ENCODE measurements at places on chromosomes 2 and 18.

DNA sequence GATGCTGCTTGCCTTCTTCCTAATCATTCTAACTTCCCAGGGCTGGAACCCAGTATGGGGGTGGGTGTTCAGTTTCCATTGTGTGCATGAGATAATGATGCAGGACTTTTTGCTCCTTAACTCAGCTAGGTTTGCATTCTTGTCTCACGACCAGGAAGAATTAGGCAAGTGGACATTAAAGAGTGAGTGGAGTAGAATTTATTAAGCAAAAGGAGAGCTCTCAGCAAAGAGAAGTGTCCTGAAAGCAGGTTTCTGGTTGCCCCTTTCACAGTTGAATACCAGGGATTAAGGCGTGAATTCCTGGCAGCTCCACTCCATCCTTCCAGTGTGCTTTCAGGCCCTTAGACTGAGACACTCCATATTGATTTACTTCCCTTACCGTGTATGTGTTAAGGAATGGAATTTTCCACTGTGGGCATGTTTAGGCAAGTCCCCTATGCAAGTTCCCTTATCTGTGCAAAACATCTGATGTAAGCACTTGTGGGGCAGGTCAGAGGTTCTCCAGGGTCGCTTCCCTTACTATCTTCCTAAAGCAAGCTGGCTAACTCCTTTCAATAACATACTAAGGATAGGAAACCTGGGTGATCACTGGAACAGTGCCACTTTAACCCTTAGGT lies 126.5 kb downstream of the GPR39 start:
- H3K4me1 ChIP-seq, result no peaks in the 10 kb centered on the region
- H3K36me3 ChIP-seq, result no peaks in the 10 kb centered on the region
- no peaks in the 10 kb centered on the region for H3K27me3 ChIP-seq
- no peak for DNase-seq
- H3K27ac ChIP-seq, result no peak overlapping the region

- H3K4me1 ChIP-seq, result no peaks in the 10 kb centered on the region
- no peaks in the 10 kb centered on the region for H3K27me3 ChIP-seq
- no peak overlapping the region for H3K27ac ChIP-seq
These were observed 15.7 kb upstream of the CNNM3 start for GRCh38 chr2:96800061-96801004.

GRCh38 chr2:19371996-19372582 lies 13.7 kb upstream of the OSR1 start:
- peaks cover 5% of the 10 kb centered on the region for H3K4me1 ChIP-seq
- no peak overlapping the region for H3K4me3 ChIP-seq
- H3K27me3 ChIP-seq, result peaks cover 3% of the 10 kb centered on the region
- DNase-seq, result peak; percentile 4
- H3K27ac ChIP-seq, result no peak overlapping the region

- H3K36me3 ChIP-seq, result no peaks in the 10 kb centered on the region
- H3K27me3 ChIP-seq, result no peaks in the 10 kb centered on the region
- peaks cover 68% of the 10 kb centered on the region for H3K4me1 ChIP-seq
- peak; percentile 41 for DNase-seq
- H3K4me3 ChIP-seq, result no peak overlapping the region
These were observed 24.4 kb downstream of the MRPL33 start for GRCh38 chr2:27795868-27796277.

GRCh38 chr18:75200071-75200470 lies 8.9 kb downstream of the PTGR3 start:
- peaks cover 4% of the 10 kb centered on the region for H3K36me3 ChIP-seq
- DNase-seq, result no peak
- H3K4me3 ChIP-seq, result no peak overlapping the region
- no peak overlapping the region for H3K27ac ChIP-seq

DNA sequence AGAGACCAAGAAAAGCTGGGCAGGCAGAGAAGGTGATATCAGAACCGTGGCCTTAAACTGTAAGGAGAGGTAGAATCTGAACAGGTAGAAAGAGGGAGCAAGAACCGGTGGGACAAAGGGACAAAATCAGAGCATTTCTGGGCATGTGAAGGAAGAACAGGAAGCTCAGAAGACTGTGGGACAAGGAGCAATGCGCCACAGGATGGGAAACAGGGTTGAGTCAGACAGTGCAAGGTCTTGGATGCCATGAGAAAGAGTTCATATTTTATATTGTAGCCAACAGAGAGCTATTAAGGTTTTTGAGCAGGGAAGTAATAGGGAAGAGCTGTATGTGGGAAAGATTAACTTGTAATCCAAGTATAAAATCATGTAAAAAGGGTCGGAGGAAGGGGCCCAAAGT lies 106.4 kb upstream of the UGP2 start:
- no peak overlapping the region for H3K4me3 ChIP-seq
- H3K27ac ChIP-seq, result peak overlapping the region; percentile 81
- no peaks in the 10 kb centered on the region for H3K36me3 ChIP-seq
- no peaks in the 10 kb centered on the region for H3K27me3 ChIP-seq
- peaks cover 36% of the 10 kb centered on the region for H3K4me1 ChIP-seq

GRCh38 chr2:197298609-197299008 lies 12.0 kb downstream of the ANKRD44 start:
- no peak for DNase-seq
- no peaks in the 10 kb centered on the region for H3K27me3 ChIP-seq
- no peak overlapping the region for H3K27ac ChIP-seq
- H3K4me3 ChIP-seq, result no peak overlapping the region

DNA sequence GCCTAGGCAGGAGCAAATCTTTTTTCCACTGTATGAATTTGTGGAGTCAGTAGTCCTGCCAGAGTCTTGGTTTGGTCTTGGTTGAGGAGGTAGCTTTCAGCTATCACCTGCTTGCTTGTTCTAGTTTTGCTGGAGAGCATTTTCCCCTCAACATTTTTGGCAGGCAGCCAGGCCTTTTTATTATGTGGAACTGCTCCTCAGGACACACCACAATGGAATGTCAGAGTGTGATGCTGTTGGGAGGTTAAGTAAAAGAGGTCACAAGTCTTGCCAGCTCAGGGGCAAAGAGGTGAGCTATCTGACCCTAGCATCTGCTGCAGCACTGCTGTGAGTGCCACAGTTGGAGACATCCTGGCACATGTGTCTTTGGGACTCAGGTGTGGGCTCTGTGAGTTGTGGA lies 258.0 kb downstream of the CNTNAP5 start:
- H3K4me1 ChIP-seq, result no peaks in the 10 kb centered on the region

DNA sequence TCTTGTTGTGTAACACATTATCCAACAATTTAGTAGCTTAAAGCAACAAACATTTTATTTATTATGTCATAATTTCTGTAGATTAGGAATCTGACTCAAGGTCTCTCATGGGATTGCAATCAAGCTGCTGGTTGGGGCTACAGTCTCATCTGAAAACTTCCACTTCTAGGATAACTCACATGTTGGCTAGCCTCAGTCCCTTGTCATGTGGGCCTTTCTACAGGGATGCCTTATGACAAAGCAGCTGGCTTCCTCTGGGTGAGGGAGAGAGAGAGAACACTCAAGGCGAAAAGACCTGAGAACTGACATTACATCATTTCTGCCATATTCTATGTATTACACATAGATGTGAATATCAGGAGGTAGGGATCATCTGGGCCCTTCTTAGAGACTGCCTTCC lies 317.9 kb upstream of the VRK2 start:
- DNase-seq, result no peak
- H3K4me1 ChIP-seq, result no peaks in the 10 kb centered on the region
- H3K4me3 ChIP-seq, result no peak overlapping the region
- no peaks in the 10 kb centered on the region for H3K27me3 ChIP-seq

GRCh38 chr2:160687629-160688028 lies 194.0 kb upstream of the RBMS1 start:
- H3K4me1 ChIP-seq, result no peaks in the 10 kb centered on the region
- no peak overlapping the region for H3K27ac ChIP-seq
- DNase-seq, result no peak
- H3K4me3 ChIP-seq, result no peak overlapping the region
- no peaks in the 10 kb centered on the region for H3K36me3 ChIP-seq
- no peaks in the 10 kb centered on the region for H3K27me3 ChIP-seq

- H3K36me3 ChIP-seq, result peaks cover 9% of the 10 kb centered on the region
- no peak overlapping the region for H3K27ac ChIP-seq
- H3K4me1 ChIP-seq, result peaks cover 5% of the 10 kb centered on the region
- DNase-seq, result no peak
These were observed 13.2 kb downstream of the SERPINE2 start for GRCh38 chr2:224025874-224026273.

DNA sequence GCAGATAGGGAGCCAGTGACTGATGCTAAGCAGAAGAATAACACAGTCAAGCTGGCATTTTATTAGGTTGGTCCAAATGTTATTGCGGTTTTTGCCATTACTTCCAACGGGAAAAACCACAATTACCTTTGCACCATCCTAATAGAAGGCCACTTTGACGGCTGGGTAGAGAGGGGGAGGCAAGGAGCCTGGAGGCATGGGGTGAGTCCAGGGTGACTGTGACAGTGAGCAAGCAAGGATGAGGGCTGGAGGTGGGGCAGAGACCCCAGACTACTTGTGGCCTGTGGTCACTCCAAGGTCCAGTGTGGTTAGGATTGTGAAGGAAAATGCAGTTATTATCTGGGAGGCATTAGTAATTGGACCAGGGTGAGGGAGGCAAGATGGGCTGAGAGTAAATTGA lies 389.5 kb downstream of the CLIP4 start:
- H3K27me3 ChIP-seq, result peaks cover 3% of the 10 kb centered on the region
- H3K4me1 ChIP-seq, result peaks cover 6% of the 10 kb centered on the region
- no peak overlapping the region for H3K27ac ChIP-seq
- DNase-seq, result no peak
- no peak overlapping the region for H3K4me3 ChIP-seq

DNA sequence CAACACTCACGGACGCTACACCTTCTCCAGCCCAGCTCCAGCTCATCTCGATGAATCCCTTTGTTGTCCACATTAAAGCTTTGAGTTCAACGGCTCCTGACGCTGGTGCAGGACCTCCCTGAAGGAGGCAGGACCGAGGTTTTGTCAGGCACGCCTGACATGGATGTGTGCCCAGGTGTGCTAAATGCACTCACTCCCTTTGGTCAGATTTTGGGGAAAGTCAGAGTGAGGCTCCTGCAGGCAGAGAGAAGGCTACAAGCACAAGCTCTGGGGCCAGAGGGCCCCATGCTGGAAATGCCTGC lies 78.6 kb downstream of the NDUFA10 start:
- H3K4me3 ChIP-seq, result no peak overlapping the region
- H3K4me1 ChIP-seq, result no peaks in the 10 kb centered on the region
- H3K36me3 ChIP-seq, result no peaks in the 10 kb centered on the region
- DNase-seq, result peak; percentile 61
- H3K27me3 ChIP-seq, result no peaks in the 10 kb centered on the region
- no peak overlapping the region for H3K27ac ChIP-seq

GRCh38 chr2:222146488-222146887 lies 152.3 kb downstream of the PAX3 start:
- DNase-seq, result no peak
- H3K4me1 ChIP-seq, result no peaks in the 10 kb centered on the region
- no peak overlapping the region for H3K27ac ChIP-seq
- no peaks in the 10 kb centered on the region for H3K27me3 ChIP-seq
- H3K4me3 ChIP-seq, result no peak overlapping the region

- H3K27ac ChIP-seq, result no peak overlapping the region
- no peaks in the 10 kb centered on the region for H3K27me3 ChIP-seq
- no peak for DNase-seq
- H3K4me3 ChIP-seq, result no peak overlapping the region
- no peaks in the 10 kb centered on the region for H3K36me3 ChIP-seq
These were observed 94.3 kb downstream of the LOXHD1 start for GRCh38 chr18:46562674-46563192.

DNA sequence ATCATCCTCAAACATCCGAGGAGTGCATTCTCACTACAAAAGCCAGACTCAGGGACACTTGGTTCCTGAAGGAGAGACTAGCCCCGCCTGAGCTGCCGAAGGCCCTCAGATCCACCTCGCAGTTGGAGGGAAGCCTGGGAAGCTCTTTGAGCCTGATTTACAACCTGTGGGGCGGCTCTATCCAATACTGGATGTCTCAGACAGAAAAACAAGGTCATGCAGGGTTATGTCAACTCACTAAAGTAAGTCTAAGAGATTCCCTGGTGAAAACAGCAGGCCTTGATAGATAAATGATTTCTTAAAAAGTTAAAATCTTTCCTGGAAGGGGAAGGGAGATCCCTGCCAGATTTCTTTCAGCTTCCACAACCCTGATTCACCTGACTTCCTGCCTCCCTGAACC lies 284.3 kb downstream of the CYP26B1 start:
- H3K36me3 ChIP-seq, result no peaks in the 10 kb centered on the region
- H3K4me1 ChIP-seq, result no peaks in the 10 kb centered on the region
- peaks cover 17% of the 10 kb centered on the region for H3K27me3 ChIP-seq
- H3K27ac ChIP-seq, result no peak overlapping the region
- no peak for DNase-seq

DNA sequence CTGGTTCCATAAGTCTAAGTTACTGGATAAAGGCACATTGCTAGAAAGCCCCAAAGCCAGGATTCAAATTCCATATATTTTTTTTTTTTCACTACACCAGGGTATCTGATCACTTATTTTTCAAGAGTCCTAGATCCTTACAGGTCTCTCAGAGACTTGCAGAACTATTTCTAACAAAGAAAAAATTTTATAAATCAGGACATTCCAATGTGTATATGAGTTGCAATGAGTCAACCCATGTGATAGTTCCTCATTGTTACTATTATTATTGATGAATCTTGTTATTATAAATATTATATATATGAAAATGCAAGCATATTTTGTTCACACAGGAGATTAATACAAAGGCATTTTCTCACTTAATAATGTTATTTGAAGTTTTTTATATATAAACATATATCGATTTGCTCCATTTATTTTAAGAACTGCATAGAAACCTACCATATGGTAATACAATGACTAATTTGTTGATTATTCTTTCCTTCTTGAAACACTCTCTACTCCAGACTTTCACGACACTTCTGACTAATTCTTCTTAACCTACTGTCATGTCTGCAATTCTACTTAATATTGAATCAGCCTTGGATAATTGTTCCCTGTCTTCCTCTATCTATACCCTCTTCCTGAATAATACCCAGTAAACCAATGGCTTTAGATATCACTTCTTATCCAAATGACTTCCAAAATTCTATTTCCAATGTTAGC lies 968.4 kb upstream of the NRXN1 start:
- H3K36me3 ChIP-seq, result no peaks in the 10 kb centered on the region
- H3K27me3 ChIP-seq, result no peaks in the 10 kb centered on the region
- peak overlapping the region; percentile 27 for H3K27ac ChIP-seq
- DNase-seq, result no peak
- H3K4me1 ChIP-seq, result peaks cover 9% of the 10 kb centered on the region

Data from osteoblast (primary cell).